Activated CD4-positive, alpha-beta T cell treated with anti-CD3 and anti-CD28 coated beads, Interleukin-2, Interleukin-6, amounts not matched to agents 100 ng/mL and 50 ng/mL, durations not matched to agents 16 hours and 8 hours (primary cell): ENCODE measurements at places on chromosomes 13 and 19.

DNA sequence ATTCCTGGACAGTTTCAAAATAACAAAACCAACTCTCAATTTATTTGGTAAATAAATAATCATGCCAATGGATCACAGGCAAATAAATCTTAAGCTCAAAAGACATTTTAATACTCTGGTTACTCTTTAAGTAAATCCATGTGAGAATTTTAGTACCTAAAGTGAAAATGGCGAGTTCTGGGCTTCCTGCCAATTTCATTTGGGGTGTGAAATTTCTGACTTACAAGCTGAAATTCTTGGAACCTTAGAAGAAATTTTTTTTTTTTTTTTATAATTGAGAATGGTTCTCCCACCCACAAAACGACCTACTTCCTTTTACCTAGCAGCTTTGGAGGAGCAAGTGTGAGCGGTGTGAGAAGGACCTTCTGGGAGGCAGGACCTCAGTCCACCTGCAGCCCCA, 354.5 kb upstream of the NBEA start:
- no peak for DNase-seq

DNA sequence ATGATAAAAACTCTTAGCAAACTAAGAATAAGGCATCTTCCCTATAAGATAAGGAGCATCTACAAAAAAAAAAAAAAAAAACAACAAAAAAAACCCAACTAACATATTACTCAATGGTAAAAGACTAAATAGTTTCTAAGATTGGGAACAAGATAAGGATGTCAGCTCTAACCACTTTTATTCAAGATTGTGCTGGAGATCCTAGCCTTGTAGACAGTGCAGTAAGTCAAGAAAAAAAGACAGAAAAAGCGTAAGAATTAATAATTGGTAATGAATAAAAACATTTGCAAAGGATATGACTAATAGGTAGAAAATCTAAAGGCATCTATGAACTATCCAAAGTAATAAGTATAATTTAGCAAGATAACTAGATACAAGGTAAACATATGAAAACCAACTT, 33.0 kb downstream of the ZIC2 start:
- DNase-seq: no peak

GRCh38 chr19:49339301-49340068, 4.3 kb downstream of the CD37 start:
- DNase-seq: no peak

DNA sequence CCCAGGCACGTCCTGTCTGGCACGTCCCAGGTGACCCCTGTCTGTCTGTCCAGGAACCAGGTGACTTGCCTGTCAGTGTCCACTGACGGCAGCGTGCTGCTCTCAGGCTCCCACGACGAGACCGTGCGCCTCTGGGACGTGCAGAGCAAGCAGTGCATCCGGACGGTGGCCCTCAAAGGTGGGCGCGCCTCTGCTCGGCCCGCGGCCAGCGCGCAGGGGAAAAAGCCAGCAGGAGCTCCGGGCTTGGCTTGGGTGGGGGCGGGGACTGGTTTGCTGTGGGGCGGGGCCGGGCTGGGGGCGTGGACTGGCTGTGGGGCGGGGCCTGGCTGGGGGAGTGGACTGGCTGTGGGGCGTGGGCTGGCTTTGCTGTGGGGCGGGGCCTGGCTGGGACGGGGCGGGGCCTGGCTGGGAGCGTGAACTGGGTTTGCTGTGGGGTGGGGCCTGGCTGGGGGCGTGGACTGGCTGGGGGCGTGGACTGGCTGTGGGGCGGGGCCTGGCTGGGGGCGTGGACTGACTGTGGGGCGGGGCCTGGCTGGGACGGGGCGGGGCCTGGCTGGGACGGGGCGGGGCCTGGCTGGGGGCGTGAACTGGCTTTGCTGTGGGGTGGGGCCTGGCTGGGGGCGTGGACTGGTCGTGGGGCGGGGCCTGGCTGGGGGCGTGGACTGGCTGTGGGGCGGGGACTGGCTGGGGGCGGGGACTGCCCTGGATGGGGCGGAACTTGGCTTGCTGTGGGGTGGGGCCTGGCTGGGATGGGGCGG, 7.2 kb downstream of the WDR18 start:
- peak; percentile 81 for DNase-seq

DNA sequence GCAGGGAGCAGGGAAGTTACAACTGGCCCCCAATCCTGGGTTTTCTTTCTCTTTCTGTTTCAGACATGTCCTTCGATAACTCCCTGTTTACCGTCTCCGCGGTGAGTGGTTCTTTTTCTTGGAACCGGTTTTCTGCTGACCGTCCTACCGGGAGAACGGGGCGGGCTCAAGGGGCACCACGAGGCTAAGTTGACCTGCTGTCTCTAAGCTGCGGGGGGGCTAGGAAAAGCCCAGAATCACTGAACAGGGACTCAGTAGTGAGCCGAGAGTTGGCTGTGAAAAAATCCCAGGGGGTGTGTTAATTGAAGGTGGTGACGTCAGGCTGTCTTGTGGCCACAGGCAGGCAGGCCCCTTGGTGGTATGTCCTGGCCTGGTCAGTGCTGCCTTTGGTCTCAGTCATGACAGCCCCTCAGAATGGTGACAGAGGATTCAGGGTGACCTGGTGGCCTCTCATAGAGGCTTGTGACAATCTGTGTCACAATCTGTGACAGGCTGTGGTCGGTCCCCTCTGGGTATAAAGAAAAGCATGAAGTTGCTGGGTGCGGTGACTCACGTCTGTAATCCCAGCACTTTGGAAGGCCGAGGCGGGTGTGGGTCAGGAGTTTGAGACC, 8.1 kb upstream of the CARM1 start:
- DNase-seq: no peak

GRCh38 chr13:81199956-81200355, 859.0 kb upstream of the SPRY2 start:
- DNase-seq: no peak

DNA sequence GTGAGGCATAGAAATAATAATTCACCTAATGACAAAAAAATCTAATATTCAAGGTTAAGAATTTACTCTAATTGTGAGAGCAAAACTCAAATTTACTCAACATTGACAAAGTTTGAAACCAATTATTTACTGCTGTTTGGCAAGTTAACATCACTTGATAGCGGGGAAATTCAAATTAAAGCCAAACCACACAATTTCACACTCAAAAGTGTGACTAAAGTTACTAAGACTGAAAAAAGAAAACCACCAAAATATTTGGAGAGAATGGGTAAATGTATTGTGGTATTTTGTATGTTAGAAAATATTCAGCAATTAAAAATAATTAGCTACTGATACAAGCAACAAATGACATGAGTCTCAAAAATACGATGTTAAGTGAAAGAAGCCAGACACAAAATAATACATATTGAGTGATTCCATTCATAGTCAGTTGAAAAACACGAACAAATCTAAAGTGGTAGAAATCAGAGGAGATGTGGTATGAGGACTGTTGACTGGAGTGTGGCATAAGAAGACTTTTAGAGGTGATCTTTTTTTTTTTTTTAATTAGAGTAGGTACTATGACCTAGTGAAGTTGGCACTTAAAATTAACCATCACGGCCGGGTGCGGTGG, 541.4 kb upstream of the ATXN8OS start:
- no peak for DNase-seq

- DNase-seq: peak; percentile 86
Observed at GRCh38 chr19:10808937-10809649, 26.9 kb downstream of the TMED1 start.

GRCh38 chr13:44135566-44135965, 238.1 kb upstream of the SERP2 start:
- no peak for DNase-seq

- DNase-seq: no peak
Observed at GRCh38 chr19:485583-486236, 10.6 kb upstream of the MADCAM1 start.

DNA sequence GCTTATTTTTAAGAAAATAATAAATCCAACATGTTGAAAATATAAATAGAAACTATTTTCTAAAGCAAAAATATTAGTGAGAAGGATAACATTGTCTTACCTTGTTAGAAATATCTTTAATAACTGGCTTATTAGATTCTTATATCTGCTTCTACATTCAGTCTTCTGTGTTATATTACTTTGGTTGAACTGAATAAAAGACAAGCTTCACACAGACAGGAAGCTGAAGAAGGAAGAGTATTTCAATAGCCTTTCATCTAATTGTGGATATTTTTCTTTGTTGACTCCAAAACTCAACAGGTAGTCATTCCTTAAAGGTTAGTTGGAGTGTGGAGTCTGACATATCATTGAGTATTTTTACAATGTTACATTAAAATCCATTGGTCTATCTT, 10.9 kb downstream of the SETDB2 start:
- DNase-seq: no peak

GRCh38 chr19:49366110-49366509, 2.4 kb downstream of the DKKL1 start:
- no peak for DNase-seq

DNA sequence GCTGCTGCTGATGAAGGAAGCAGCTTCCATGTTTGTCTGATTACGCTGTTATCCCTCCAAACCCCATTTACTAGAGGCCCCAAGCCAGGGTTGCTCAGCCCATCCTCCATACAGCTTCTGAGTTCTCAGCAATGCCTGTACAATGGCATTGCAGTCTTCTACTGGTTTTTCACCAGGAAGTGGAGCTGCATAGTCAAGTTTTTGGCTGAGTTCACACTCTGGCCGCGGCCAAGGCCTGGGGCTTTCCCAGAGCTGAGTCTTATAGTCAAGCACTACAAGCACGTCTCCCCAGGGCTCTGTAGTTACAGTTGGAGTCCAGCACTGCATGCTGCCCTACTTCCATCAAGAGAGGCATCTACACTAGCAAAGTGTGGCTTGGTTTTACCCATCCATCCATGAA, 182.5 kb downstream of the POU4F1 start:
- no peak for DNase-seq

DNA sequence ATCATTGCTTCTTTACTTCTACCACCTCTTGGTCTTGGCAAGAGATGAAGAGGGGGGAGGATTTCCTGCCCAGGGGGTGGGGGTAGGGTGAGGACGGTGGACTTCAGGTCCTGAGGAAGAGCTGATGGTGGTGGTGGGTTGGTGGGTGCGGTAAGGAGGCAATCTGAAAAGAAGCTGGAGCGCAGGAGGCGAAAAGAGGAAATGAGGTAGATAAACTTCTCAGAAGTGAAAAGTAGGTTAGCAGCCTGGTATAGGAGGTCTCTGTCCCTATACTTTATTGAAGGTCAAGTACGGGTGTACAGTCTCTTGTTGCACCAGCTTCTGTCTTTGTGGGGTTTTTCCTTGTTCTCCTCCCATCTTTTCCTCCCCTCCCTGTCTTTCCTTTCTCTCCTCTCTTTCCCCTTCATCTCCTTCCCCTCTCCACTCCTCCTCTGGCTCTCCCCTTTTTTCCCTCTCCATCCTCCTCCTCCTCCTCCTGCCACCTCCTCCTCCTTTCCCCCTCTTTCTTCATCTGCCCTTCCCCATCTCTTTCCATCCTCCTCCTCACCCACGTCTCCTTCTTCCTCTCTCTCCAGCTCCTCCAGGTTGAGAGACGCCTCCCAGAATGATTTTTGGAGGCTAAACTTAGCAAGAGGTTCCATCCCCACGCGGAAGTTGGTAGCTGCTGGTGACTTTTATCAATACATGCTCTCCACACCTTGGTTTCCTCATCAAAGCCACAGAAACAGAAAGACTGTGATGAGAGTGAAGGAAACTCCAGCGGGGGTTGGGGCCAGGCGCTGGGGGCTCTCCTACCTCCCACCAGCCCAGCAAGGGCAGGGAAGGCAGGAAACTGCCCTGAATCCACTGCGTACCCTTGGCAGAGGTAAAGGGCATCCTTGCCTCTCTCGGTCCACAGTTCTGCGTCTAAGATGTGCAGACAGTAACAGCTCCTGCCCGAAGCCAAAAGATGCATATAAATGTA, 15.3 kb downstream of the TNFSF14 start:
- peak; percentile 86 for DNase-seq

DNA sequence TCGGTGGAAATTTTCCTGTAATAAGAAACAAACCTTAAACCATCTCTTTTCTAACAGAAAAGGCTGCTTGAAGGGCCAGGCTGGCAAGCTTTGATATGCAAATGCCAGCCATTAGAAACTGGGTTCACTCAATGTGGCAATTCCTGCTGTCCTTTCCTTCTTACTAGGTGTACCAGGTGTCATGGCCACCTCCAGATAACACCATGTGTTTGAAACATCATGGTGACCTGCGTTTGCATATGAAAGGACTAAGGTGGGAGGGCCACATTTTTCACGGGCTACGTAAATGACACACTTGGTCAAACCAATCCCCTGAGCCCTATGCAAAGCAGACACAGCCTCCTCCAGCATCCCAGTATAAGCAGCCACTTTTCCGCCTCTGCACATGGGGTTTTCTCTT, 789.1 kb upstream of the SLITRK5 start:
- no peak for DNase-seq

DNA sequence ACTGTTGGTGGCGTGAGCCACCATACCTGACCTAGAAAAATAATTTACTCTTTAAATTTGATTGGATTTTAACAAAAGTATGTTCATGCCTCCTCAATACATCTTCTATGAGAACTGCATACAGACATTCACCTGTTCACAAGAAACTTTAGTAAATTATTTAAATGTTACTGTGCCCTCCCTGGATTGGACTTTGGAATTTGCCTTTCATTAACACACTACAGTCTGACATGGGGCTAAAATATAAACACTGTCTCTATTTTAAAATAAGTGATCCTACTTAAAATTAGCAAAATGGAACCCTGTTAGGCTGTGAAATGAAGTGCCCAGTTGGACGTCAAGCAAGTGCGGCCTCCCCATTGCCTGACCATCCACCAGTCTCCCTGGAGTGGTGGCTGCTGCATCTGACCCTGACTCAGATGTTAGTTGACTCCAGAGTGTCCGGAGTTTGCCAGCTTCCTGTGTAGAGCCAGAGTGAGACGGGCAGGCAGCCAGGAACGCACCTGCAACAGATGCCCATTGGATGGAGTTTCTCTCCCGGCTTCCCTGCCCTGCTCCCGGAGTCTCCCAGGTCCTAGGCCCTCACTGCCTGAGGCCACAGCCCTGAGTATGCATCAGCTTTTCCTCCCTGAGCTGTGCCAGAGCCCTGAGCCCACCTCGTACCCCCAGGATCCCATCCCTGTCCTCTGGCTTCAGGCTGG, 45.9 kb upstream of the ATP11A start:
- DNase-seq: no peak

GRCh38 chr13:42007844-42008243, 40.6 kb upstream of the DGKH start:
- DNase-seq: no peak

GRCh38 chr19:14003251-14004055, 2.7 kb downstream of the RFX1 start:
- peak; percentile 42 for DNase-seq
